ENCODE measurements at places on chromosomes 13 and 19.

GRCh38 chr13:45369116-45369515, 28.1 kb upstream of the TPT1 start:
- DNase-seq, result peak; percentile 24

- no peak for DNase-seq
Observed at GRCh38 chr13:99859178-99860177, 112.1 kb downstream of the ZIC5 start.

GRCh38 chr13:102555914-102556553, 40.8 kb upstream of the TPP2 start:
- no peak for DNase-seq

DNA sequence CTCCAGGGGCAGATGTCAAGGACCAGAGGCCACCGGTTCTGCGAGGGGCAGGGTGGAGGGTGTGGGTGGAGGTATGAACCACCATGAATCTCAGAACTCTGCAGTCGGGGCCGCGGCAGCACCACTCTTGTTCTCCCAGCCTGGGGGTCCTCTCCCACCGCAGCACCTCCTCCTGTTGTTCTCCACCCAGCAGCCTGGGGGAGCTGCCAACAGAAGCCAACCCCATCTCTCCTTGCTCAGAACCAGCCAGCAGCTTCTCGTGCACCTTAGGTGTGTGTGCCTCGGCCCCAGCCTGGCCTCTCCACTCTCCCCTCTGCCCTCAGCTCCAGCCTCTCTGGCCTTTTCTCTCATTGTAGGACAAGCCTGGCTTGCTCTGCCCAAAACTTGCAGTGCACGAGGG, 31.9 kb upstream of the CCNE1 start:
- no peak for DNase-seq

DNA sequence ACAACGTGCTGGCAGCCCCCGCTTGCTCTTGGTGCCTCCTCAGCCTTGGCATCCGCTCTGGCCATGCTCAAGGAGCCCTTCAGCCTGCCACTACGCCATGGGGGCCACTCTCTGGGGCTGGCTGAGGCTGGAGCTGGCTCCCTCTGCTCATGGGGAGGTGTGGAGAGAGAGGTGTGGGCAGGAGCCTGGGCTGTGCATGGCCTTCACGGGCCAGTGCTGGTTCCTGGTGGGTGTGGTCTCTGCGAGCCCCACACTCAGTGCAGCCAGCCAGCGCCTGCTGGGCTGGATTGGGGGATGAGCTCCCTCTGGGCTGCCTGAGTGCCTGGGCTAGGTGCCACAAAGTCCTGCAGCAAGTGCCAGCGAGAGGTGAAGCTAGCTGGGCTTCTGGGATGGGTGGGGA, 1289.1 kb downstream of the OLFM4 start:
- no peak for DNase-seq

DNA sequence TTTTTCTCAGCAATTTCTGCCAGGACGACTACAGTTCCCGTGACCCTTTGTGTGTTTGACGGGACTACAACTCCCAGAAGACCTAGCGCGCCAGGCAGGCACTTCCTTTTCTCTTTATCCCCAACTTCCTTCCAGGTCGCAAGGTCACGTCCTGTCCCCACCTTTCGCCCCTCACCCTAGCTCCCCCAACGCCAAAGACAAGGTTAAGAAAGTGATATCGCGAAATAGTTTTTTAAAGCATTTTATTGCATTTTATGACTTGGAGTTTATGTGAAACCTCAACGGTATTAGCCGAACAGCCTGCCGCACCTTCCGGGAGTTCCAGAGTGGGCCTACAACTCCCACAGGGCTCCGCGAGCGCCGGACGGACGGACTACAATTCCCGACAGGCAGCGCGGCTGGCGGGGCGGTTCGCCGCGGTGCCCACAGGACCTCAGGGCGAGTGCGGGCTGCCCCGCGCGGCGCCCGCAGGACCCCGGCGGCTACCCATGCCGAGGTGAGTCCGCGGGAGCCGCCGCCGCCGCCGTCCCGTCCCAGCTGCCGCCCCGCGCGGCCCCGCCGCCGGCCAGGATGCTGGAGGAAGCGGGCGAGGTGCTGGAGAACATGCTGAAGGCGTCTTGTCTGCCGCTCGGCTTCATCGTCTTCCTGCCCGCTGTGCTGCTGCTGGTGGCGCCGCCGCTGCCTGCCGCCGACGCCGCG, at the start of gene NCLN:
TSS of gene NCLN (plus strand) at position 470 of the 699 bp plus-strand sequence. CDS start at position 571, 101 bp downstream.
- peak; percentile 94 for DNase-seq

- DNase-seq, result no peak
Observed at GRCh38 chr13:94632226-94632980, 30.7 kb downstream of the GPR180 start.

GRCh38 chr19:50449236-50449899, 16.7 kb downstream of the MYBPC2 start:
- DNase-seq, result no peak

GRCh38 chr13:68810660-68811059, 1297.0 kb upstream of the ATXN8OS start:
- no peak for DNase-seq

DNA sequence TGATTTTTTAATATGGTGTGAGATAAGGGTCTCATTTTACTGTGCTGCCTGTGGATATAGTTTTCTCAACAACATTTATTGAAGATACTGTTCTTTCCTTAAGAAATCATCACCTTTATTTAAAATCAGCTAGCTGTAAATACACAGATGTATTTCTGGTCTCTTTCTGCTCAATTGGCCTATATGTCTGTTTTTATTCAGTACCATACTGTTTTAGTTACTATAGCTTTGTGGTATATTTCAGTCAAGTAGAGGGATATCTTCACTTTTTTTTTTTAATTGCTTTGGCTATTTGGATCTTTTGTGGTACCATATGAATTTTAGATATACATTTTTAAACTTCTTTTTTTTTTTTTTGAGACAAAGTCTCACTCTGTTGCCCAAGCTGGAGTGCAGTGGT, 16.7 kb upstream of the ZNF714 start:
- no peak for DNase-seq

- no peak for DNase-seq
Observed at GRCh38 chr19:54729416-54730188, 5.4 kb downstream of the KIR3DL3 start.

- no peak for DNase-seq
Observed at GRCh38 chr19:32720216-32720935, 809 bp downstream of the TDRD12 start.

DNA sequence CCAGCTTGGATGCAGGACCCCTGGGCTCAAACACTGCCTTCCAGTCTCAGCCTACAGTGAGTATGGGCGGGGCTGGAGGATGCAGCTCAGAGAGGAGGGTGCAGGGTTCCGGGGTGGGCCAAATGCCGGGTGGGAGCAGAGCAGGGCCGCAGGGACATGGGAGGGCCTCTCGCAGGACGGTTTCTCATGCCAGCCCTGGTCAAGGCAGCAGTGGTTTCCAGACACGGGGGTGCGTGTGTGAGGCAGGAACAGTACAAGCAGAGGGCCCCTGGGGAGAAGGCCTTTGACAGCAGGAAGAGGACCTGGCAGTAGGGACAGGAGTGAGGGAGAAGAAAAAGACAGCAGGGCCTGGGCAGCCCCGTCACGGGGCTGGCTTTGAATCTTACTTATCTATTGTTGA, 34.1 kb downstream of the CRTC1 start:
- no peak for DNase-seq

DNA sequence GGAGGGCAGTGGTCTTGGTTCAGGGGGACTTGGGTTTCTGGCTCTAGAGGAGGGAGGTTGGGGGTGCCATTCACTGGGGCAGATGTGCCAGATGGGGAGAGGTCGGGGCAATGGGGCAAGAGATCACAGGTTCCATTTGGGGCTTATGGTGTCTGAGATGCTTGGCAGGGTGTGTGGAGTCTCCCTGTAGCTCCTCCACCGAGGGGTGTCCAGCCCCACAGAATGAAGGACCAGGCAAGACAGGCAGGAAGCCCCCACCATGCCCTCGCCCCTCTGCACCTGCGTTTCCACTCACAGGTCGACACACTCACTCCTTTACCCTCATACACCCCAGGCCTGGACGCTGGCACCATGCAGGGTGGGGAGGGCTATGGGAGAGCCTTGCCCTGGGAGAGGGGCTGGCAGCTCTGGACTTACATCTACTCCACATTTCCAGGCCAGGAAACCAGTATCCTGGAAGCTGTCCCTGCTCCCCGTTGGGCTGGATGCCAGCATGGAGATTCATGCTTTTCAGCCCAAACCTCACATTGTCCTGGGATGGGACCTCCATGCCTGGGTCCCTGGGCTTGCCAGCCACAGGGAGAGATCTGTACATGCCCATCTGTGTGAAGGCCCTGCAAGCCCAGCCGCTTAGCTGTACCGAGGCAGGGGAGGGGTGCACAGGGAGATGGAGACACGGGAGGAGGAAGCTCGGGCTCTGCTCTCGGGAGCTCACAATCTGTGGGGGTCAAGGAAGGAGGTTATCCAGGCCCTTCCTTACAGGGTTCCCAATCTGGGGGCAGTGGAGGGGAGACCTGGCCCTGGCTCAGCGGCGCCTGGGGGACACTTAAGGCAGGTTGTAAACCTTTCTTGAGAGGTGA, 77.1 kb downstream of the CHST8 start:
- DNase-seq, result no peak

- DNase-seq, result no peak
Observed at GRCh38 chr13:43472339-43472738, 314.4 kb downstream of the ENOX1 start.

- DNase-seq, result peak; percentile 60
Observed at GRCh38 chr19:49691243-49692146, 579 bp downstream of the CPT1C start.

- no peak for DNase-seq
Observed at GRCh38 chr19:18435842-18436670, 1.9 kb downstream of the ISYNA1 start.

GRCh38 chr13:27536361-27537101, 83.8 kb downstream of the LNX2 start:
- DNase-seq, result peak; percentile 1

- no peak for DNase-seq
Observed at GRCh38 chr19:16566161-16566560, 6.1 kb downstream of the SLC35E1 start.

DNA sequence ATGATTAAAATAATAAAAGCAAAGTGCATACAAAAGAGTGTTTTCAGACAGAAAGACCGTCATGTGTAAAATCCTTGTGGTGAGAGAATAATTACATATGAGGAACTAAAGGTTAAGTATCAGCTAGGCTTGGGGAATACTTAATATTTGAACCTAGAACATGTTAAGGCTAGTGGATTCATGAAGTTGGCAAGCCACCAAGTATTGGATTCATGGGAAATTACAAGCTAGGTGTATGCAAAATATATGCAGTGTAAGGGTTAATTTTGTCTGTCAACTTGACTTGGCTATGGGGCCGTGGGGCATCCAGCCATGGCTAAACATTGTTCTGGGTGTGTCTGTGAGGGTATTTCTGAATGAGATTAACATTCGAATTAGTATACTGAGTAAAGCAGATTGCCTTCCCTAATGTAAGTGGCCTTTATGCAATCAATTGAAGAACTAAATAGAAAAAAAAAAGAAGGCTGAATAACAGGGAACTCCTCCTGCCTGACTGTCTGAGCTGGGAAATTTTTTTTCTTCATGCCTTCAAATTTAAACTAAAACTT, 533.5 kb upstream of the KLF12 start:
- no peak for DNase-seq

GRCh38 chr19:56170261-56170660, 5.5 kb upstream of the GALP start:
- DNase-seq, result no peak

DNA sequence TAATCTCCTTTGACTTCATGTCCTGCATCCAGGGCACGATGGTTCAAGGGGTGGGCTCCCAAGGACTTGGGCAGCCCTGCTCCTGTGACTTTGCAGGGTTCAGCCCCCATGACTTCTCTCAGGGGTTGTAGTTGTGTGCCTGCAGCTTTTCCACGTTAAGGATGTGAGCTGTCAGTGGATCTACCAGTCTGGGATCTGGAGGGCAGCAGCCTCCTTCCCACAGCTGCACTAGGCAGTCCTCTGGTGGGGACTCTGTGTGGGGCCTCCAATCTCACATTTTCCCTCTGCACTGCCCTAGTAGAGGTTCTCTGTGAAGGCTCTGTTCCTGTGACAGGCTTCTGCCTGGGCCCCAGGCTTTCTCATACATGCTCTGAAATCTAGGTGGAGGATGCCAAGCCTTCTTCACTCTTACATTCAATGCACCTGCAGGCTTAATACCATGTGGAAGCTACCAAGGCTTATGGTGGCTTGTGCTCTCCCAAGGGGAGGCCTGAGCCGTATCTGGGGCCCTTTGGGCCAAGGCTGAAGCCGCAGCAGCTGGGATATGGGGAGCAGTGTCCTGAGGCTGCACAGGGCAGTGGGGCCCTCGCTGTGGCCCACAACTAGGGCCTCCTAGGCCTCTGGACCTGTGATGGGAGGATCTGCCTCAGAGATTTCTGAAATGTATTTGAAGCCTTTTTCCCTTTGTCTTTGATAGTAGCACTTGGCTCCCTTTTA, 39.3 kb upstream of the ERICH6B start:
- no peak for DNase-seq

DNA sequence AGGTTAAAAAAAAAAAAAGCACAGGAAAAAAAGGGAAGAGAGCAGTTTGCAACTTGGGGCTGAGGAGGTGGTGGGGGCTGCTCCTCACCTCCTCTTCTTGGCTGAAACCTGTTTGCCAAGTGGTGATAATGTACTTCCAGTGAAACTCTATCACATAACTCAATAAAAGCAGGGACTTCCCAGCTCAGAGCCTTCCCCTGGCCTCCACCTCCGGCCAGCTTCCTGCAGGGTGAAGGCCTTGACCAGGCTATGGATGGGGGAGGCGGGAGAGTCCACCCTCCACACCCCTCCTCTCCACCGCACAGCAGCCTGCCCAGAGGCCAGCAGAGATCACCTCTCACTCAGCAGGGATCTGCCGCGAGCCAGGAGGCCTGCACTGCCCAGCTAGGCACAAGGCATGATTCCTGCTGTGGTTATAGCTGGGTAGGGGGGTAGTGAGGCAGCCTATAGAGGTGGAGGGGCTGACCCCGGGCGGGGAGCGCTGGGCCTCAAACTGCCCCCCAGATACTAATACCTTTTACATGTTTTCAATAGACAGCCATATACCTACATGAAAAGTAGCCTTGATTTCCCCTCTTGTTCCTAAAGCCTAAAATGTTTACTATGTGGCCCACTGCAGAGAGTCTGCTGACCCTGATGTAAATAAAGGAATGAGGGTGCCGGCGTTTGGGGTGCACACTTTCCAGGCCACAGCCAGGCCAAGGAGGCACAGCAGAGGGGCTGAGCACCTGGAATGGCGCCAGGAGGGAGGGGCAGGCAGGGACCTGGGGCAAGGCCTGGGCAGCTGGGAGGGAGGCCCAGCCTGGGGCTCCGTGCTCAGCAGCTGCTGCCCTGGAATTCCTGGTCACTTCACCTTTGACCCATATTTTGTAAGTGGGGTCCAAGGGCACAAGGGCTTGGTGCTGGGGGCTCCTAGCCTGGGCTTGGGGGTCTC, 10.3 kb downstream of the ZNF787 start:
- DNase-seq, result no peak
